KBM-7 (cell line): ENCODE measurements at places on chromosomes 11 and 22.

DNA sequence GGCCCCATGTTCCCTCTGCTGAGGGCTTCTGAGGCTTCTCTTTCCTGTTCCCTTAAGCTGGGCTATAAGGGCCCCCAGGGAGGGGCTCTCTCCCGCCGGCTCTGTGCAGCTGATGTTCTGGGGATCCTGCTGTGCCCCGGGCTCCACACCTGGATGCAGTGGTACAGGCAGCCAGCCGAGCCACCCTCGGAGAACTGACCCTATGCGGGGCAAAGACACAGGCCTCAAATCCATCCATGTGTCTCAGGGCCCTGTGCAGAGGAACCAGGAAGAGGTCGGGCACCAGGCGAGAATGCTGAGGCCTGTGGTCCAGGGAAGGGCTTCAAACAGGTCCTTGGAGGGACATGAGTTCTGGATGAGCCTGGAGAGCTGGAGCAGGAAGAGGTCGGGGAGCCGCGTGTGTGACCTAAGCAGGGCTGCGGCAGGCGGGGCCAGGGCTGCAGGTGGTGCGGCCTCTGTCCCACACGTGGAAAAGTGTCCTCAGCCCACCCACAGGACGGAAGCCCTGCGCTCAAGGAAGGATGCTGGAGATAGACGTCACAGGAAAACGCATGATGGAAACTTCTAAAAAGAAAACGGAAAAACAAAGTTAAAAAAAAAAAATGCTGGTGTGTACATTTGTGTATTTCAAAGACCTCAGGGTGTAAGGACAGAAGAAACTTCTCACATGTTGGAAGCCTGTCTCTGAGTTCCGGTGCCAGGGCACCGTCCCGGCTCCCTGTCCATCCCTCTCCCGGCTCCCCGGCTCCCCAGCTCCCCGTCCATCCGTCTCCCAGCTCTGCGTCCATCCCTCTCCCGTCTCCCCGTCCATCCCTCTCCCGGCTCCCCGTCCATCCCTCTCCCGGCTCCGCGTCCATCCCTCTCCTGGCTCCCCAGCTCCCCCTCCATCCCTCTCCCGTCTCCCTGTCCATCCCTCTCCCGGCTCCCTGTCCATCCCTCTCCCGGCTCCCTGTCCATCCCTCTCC lies 1149.2 kb downstream of the BRD1 start:
- no peak for DNase-seq

DNA sequence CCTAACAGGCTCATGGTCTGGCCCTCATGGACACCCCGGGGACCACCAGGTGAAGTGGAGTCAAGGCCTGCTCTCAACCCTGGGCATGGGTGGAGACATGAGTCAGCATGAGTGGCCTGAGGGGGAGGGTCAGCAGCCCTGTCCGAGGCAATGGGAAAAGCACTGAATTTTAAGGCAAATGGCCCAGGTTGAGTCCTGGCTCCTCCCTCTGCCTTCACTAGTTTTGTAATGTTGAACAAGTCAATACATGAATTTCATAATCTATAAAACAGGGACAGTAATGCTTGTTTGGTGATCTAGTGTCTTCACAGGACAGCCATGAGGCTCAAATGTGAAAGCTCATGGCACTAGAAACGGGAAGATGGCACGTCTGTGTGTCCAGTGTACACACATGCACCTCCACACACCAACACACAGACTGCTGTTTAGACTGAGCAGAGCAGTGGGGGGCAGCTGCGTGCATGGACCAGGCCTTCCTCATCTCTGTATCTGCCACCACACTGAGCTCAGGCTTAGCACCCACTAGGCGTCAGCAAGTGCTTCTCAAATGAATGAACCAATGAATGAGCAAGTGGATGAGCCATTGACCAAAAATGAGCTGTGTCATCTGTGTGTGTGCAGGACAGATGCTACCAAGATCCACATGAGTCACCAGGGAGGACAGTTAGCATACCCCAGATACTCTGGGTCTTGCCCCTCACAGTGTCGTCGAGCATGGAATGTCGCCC lies 63.4 kb downstream of the NRXN2 start:
- no peak for DNase-seq

GRCh38 chr11:118921121-118921928 lies 4.4 kb downstream of the BCL9L start:
- no peak for DNase-seq

DNA sequence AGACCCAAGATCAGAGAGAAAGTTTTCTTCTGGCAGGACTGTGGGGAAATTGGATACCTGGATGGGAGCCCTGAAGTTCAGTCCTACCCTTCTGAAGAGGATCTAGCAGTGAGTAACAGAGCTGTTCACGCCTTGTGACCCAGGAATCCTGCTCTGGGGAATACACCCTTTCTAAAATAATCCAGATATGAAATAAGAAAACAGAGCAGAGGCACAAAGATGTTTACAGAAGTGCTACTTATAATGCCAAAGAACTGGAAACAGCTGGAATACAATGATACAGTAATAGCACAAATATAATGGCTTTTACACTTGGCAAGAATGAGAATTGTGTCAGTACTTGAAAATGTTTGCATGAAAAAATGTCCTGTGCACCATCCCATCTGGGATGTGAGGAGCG lies 304.0 kb upstream of the NARS2 start:
- DNase-seq, result no peak

- DNase-seq, result no peak
Measured at GRCh38 chr22:38699143-38699542, 1.6 kb downstream of the JOSD1 start.

DNA sequence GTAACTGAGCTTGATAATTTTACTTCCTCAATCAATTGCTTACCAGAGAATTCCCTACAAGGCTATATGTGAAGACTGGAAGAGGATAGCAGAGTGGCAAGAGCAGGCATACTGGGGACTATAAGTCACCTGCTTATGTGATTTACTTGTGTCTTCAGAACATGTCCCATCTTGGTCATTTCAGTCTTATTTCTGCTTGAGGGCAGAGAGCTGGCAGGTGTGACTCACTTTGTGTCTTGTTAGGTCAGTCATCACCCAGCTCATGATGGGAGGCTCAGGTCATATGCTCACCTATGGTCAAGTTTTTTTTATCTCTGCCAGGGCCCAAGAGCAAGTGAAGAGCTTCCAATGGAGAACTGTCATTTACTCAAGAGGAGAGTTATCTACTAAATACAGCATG lies 6.2 kb downstream of the SRSF8 start:
- DNase-seq, result no peak

- DNase-seq, result no peak
Measured at GRCh38 chr22:23536821-23537345, 43.2 kb downstream of the IGLL1 start.

DNA sequence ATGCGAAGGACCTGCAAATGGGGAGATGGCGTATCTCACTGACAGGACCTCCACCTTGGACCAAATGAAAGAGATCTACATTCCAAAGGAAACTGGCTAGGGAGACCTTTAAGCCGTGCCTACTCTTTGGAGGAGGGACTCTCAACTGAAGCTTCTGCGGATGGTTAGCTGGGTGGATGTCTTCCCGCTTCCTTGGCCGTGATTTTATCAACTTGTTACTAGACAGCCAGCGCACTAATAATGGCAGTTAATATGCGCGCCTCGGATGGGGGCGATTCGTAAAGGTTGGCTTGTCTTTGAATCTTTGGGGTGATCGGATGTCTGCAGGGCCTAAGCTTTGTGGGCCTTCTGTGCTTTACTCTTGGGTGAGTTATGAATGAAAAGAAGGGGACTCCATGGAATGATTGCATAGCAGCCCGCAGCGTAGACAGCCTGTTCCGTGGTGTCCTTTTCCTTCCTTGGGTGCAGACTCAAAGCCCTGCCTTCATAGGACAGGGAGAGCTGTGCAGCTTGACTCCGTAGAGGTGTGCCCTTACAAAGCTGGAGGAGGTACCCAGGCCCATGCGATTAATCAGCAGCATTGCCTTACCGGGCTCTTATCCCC lies 1.5 kb downstream of the ZNRF3 start:
- no peak for DNase-seq

- DNase-seq, result no peak
Measured at GRCh38 chr11:102458548-102458947, 6.0 kb upstream of the TMEM123 start.

- DNase-seq, result no peak
Measured at GRCh38 chr22:31341386-31342088, 4.6 kb downstream of the PATZ1 start.

DNA sequence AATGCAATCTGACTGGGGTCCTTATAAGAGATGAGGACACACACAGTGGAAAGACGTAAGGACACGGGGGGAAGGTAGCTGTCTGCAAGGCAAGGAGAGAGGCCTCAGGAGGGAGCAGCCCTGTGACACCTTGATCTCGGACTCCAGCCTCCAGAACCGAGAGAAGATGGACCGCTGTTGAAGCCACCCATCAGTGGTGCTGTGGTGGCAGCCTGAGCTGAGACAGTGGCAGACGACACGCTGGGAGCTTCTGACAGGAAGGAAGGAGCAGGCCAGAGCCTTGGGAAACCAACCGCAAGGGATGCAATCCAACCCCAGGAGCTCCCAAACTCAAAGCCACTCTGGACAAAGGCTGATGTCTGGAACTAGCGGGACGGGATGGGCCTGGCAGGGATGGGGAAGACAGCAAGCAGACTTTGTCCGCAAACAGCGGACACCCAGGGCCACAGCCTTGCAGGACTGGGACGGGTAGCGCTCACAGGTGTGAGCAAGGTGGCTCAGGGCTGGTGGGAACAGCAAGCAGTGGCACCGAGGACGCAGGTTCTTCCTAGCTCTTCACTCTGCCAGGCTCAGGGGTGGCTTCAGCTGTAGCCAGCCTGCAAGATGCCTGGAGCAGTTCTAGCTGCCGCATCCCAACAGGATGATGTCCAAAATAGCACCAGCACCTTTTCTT lies 10.9 kb downstream of the LTO1 start:
- DNase-seq, result no peak

- DNase-seq, result no peak
Measured at GRCh38 chr22:29171721-29172120, 34.0 kb upstream of the EMID1 start.

- no peak for DNase-seq
Measured at GRCh38 chr22:43974028-43974545, 18.8 kb downstream of the SAMM50 start.

GRCh38 chr22:37267661-37268413 lies 14.5 kb upstream of the CYTH4 start:
- no peak for DNase-seq

DNA sequence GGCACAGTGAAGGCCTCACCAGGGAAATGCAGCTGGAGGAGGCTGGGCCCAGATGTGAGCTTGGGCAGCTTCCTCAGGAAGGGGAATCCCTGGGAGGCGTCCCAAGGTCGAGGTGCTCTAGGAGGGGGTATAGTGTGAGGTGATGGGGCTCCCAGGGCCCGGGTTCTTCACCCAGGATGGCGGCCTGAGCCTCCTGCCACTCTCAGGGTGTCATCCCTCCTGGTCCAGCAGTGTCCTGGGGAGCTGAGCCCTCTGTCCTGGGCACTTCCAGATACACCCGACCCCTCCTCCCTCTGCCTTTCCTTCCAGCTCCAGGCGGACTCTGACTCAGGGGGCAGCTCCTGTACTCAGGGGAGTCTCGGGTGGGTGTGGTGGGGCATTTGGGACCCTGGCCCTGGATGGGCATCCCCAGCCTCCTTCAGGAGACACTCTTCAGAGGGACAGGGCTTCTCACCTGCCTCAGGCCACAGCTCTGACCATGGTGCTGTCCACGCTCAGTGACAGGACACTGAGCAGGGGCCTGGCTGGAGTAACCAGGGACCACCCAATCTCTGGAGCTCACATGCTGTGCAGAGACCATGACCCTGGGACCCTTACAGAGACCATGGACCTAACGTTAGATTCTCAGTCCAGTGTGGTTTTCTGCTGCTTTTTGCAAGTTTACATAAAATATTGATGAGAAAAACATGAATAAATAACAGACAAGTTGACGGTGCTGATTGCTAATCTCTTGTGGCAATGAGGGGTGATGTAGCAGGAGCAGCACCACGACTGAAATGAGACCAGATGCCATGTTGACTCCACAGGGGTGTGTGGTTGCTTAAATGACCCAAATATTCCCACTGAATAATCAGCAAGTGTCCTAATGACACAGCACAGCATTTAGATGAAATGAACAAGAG lies 101.9 kb downstream of the GGTLC2 start:
- no peak for DNase-seq

GRCh38 chr11:87453531-87454089 lies 415.9 kb downstream of the TMEM135 start:
- DNase-seq, result no peak

DNA sequence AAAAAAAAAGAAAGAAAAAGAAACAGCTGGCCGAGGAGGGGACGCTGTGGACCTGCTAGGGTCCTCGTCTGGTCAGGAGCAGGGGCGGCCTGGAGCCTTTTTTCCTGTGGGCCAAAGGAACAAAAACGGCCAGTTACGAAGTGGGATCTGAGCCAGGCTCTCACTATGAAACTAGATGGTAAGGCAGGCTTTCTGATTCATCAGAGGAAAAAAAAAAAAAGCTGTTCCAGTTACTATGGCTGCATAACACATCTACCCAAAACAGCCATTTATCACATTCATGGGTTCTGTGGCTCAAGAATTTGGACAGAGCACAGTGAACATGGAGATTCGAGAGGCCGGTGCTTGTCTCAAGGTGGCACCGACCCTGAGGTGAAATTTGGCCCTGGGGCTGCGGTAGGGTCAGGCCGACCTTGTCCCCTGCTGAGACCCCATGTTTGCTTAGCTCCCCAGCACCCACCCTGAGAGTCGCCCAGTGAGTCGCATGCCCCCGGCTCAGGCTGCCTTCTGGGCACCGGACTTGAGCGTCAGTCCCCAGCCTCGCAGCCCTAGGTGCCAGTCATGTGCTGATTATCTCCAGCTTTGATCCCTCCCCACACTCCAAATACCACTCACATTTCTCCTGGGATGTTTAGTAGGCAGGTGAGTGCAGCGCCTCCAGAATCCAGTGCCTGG lies 34.2 kb downstream of the MRGPRD start:
- no peak for DNase-seq

DNA sequence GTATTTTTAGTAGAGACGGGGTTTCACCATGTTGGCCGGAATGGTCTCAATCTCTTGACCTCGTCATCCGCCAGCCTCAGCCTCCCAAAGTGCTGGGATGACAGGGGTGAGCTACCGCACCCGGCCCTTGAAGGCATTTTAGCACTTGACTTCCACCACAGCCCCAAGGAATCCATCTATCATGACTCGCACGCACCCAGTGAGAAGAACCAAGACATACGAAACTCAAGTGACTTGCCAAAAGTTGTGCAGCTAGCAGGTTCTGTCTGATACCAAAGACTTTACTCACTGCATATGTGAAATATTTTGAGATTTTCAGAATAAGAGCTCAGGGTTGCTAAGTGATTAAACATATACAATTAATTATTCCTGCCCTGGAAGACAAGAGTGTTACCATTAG lies 21.0 kb downstream of the FLI1 start:
- DNase-seq, result no peak

DNA sequence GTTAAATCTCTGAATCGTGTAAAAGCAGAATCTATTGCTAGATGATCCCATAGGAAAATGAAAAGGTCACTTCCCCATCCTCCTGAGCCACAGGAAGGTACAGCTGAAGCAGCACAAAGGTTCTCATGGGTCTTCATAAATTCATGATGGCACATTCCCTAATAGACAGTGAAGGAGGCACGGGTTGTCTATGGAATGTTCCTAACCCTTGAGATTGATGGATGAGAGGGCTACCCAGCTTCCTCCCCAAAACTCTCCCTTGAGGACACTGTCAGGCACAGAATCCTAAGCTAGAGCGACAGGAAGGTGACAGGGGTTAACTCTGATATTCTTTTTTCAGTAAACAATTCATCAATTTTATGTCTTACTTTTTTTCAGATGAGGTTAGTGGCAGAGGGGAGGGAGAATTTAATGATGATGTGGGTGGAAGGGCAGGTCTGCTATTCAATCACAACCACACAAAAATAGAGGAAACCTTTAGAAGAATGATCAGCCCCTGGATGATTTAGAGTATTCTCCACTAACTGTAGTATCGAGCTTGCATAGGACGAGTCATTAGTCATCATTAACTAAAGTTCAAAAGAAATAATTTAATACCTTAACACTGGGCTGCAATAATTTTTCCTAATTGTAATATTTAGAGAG lies 33.1 kb downstream of the SEZ6L start:
- no peak for DNase-seq
